Right atrium auricular region (tissue), 2 donors: ENCODE measurements at places on chromosomes 5 and 9. TPM values are rescaled to one million over a fixed set of nuclear protein-coding genes. Genes with fewer than 3 reads are reported as not detected.

- no peak for DNase-seq
Measured at GRCh38 chr5:157479612-157480510, 19.8 kb downstream of the NIPAL4 start.

ECM2 gene
- 7.3 TPM for total RNA-seq

DNA sequence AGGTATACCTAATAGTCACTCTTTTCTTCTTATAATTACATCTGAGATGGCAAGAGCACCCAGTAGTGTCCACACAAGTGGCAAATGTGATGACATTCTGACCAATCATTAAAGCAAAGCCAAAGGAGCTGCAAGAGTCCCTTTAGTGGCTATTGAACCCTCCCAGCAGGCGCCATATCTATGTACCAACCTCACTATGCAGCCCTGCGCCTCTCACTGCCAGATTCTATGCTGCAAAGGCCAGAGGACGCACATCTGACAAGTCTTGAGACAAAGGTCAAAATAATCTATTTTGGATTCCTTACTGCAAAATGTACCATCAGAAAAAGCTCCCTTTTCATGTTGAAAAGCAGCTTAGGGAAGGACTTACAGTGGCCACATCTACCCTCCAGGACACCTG, 47.0 kb downstream of the EPB41L4B start:
- no peak for DNase-seq

PRDM9 gene
- total RNA-seq, result not detected

DHX29 gene
- total RNA-seq, result 20.9 TPM

DBH gene
- total RNA-seq, result not detected

- no peak for DNase-seq
Measured at GRCh38 chr9:121204121-121204520, 2.5 kb upstream of the RAB14 start.

- DNase-seq, result no peak
Measured at GRCh38 chr9:134994926-134995791, 77.4 kb upstream of the FCN1 start.

DNA sequence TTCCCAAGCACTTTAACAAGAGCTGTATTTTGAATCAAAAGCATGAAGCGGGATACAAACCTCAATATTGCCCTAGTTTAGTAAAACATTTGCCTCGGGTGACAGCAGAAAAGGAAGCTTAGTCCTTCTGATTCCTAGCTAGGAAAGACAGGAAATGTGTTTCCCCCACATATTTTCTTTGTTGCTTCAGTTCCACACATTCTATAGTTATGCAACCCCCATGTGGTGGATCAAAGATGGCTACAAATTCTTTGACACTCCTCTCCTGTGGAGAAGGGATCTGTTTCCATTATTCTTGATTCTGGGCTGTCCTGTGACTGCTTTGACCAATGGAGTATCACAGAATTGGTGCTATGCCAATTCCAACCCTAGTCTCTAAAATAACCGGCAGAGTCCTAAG, 89.1 kb upstream of the SLC30A5 start:
- DNase-seq, result no peak

ZNG1C gene
- 8.4 TPM for total RNA-seq

- peak; percentile 59 for DNase-seq
Measured at GRCh38 chr5:89457411-89458331, 574.7 kb upstream of the MEF2C start.

TRIM36 gene
- 0.55 TPM for total RNA-seq

FBP2 gene
- total RNA-seq, result not detected

DNA sequence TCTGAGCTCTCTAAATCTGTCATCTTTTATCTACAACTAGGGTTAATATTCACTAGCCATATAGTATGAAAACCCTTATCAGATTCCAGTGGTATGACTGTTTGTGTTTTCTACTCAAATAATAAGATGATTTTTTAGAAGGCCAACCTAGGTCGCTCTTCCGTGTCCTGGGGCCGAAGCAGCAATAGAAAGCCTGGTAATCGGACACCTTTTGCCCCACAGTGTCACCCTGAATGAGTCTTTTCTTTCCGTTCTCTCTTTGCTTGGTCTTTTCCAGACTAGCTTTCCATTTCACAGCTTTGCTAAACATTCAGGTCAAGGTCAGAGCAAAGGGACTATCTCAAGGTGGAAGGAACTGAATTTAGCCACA, 243.3 kb upstream of the ANKRD55 start:
- DNase-seq, result no peak

GRCh38 chr5:67989456-67989855, 226.1 kb upstream of the PIK3R1 start:
- no peak for DNase-seq

ARL14EPL gene
- not detected for total RNA-seq

PCDHB13 gene
- total RNA-seq, result 4.2 TPM

C9orf50 gene
- not detected for total RNA-seq

GRCh38 chr9:7115606-7116005, 357.8 kb downstream of the KDM4C start:
- DNase-seq, result no peak

DNA sequence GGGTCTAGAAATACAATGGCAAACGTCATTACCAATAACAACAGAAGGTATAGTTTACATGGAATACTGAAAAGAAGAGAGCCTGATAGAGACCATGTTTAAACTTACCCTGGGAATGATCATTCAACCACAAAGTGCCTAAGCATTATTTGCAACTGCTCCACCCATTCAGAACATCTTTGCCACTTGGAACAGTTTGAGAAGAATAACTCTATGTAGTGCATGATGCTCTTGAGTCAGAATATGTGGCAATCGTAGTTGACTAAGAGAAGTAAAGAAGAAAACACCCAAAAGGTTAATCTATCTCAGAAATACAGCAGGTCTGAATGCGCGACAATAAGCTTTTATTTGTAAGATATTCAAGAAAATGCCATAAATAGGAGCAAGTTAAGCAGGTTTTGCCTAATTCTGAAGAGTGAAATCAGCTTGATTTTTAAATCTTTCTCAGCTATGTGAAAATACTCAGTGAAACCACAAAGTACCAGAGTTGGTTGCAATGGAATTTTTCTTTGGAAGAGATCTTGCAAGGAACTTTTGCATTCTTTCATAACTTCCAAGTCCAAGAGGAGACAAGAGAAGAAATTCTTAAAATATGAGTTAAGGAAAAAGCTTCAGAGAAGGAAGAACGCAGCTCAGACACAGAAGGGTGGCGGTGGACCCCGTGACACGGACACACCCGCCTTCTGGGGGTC, 64.3 kb downstream of the HABP4 start:
- no peak for DNase-seq

CCT5 gene
- total RNA-seq, result 140 TPM

DNA sequence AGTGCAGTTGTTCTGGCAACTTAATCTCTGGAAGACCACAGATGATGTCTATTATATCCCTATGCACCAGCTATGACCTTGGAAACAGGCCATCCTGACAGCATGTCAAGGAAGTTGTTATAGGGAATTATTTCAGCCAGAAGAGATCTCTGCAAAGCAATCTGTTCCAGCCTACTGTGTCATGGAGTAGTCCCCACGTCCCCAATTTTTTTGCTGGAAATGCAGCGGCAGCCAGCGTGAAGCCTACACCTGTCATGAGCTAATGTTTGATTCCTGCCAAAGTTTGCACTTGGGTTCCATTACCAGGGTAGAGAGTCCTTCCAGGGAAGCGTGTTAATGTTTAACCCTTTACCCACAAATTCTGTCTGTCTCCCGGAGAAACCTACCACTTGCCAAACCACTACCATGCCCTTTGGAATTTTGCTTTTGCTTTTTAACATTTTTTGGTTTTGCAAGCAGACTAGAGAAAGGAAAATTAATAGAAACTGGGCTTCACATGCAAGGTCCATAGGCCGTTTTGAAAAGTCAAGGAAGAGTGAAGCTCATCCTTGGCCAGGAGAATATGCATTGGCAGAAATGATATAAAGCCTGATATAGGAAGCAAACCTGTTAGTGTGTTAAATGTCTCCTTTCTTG, 174.9 kb upstream of the SPRY4 start:
- no peak for DNase-seq

TSLP gene
- 2.3 TPM for total RNA-seq

ENHO gene
- not detected for total RNA-seq

GRCh38 chr9:26406676-26407075, 485.9 kb downstream of the CAAP1 start:
- no peak for DNase-seq
